Stimulated activated CD8-positive, alpha-beta memory T cell treated with anti-CD3 and anti-CD28 coated beads, Interleukin-4, amount 100 ng/mL, for 1 hour (primary cell): ENCODE measurements at places on chromosomes 1 and 21.

GRCh38 chr1:102174259-102174863, 177.6 kb upstream of the OLFM3 start:
- no peak for DNase-seq

- DNase-seq, result peak; percentile 12
Measured at GRCh38 chr1:161486806-161487741, 18.2 kb upstream of the FCGR2A start.

DNA sequence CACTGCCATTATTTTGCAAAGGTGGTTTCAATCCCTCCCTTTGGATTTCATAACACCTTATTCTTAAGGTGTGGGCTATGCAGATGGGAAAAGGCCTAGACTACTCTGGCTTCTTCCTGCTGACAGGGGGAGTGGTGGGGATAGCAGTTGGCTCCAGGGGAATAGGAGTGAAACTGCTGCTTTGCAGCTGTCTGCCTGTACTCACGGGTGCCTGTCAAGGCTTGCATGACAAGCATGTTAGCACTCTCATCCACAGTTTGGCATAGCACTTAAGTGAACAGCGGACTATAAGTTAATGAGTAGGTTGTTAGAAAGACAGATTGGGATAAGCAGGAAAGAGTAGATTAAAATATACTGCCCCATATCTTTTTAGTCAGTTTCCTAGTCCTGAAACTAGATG, 287.5 kb upstream of the DAB1 start:
- DNase-seq, result no peak

GRCh38 chr1:220880726-220881506, 1.7 kb downstream of the HLX start:
- DNase-seq, result no peak

- no peak for DNase-seq
Measured at GRCh38 chr1:57133686-57134085, 167.9 kb upstream of the C8B start.
